ENCODE measurements at places on chromosomes 1 and 21.
A peak's percentile ranks its signal among the peaks of the same experiment; 100 is the strongest.

DNA sequence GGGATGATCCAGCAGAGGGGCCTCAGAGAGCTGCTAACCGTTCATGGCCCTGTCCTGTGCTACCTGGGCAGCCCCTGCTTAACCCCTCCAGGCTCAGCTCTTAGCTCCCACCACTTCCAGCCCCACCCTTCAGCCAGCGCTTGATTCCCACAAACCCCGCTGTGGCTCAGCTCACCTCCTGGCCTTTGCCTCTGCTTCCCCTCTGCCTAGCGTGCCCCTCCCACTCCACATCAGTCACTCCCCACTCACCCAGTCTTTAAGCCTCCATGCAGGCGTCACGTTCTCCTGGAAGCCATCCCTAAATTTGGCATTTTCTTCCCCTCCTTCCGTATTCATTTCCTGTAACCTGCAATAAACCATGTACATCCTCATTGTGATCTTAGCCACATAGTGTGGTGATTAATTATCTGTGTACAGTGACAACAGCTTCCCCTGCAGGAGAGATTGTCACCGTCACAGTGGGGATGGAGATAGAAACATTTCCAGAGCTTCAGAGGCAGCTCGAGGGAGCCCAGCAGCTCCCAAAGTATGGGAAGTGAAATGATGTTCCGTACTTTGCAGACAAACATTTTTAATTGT, 65.5 kb downstream of the EPHB2 start:
- DNase-seq: no peak

DNA sequence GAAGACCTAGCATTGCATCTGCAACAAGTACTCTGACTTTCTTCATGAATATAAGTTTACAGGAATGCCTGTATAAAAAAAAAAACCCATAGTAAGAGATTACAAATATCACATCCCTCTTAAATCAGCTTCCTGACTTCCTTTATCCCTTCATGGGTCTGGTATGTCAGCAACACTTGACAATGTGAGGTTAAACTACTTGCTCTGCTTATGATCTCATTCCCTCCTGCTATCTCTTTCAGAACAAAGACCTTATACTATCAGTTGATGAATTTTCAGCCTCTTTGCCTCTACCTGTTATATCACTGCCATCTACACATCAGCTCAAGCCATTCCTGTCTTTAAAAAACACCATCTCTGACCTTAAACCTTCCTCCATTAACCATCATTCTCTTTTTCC, 130.9 kb upstream of the SAMSN1 start:
- DNase-seq: no peak

DNA sequence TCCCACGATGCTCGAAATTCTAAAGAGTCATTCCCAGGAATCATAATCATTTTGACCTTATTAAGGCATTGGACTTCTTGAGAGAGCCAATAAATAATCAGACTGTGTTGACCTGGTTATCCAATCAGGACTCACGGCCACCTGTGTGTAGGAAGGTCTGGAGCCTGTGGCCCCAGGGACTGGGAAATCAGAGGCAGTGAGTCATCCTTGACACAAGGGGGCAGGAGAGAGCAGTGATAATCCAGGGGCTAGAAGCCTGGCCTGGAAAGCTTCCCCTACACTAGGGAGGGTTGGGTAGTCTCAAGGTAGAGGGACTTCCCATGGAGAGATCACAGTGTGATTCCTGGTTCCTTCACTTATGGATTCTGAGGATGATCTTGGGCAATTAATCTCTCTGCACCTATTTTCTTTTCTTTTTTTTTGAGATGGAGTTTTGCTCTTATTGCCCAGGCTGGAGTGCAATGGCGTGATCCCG, 4.7 kb downstream of the MR1 start:
- no peak for DNase-seq

- DNase-seq: no peak
Observed at GRCh38 chr1:234313171-234313570, 60.1 kb upstream of the COA6 start.

DNA sequence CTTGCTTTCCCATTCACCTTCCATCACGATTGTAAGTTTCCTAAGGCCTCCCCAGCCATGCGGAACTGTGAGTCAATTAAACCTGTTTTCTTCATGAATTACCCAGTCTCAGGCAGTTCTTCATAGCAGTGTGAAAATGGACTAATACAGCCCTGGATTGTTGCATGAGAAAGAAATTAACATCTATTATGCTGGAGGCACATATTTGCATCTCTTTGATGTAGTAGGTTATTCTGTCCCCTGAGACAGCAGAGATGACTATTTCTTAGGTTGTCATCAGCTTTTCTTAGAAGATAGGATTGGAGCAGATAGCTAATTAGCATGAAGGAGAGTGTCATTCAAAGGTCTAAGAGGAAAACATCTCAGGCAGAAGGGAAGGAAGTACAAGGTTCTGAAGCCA, 166.2 kb downstream of the OMA1 start:
- no peak for DNase-seq

GRCh38 chr1:180247061-180247460, 17.0 kb downstream of the LHX4 start:
- DNase-seq: no peak

GRCh38 chr1:233675893-233676292, 62.0 kb downstream of the KCNK1 start:
- DNase-seq: no peak

GRCh38 chr1:41353744-41354143, 7.5 kb upstream of the FOXO6 start:
- peak; percentile 15 for DNase-seq

- DNase-seq: peak; percentile 49
Observed at GRCh38 chr21:45499970-45500577, 42.2 kb downstream of the SLC19A1 start.

- no peak for DNase-seq
Observed at GRCh38 chr1:171422511-171422910, 62.8 kb upstream of the PRRC2C start.

DNA sequence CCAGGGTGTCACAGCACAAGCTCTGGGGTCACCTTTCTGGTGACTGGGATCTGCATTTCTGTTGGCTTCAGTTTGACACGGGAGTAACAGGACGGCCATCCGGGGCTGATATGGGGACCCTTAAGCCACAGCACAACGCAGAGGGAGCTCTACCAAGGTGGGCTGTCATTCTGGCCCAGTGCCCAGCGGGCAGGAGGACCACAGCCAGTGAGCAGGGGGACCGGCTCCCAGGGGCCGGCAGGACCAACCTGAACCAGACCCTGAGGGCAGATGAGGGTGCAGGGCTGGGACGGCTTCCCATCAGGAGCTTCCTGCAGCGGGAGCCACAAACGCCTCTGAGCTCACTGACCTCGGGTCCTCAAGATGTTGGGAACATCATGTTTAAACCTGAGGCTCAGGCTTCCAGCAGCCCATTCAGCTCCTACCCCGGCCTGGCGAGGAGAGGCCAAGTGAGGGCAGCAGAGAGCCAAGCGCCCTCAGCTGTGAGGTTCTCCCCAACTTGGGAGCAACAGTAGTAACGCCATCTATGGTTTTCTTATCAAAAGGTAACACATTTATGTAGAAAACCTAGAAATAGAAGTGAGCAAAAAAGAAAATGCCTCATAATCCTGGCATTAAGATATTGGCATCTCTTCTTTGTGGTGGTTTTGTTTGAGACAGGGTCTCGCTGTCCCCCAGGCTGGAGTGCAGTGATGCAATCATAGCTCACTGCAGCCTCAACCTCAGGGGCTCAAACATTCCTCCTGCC, 26.8 kb downstream of the TMEM201 start:
- no peak for DNase-seq

- no peak for DNase-seq
Observed at GRCh38 chr1:195909061-195909460, 699.2 kb downstream of the KCNT2 start.

DNA sequence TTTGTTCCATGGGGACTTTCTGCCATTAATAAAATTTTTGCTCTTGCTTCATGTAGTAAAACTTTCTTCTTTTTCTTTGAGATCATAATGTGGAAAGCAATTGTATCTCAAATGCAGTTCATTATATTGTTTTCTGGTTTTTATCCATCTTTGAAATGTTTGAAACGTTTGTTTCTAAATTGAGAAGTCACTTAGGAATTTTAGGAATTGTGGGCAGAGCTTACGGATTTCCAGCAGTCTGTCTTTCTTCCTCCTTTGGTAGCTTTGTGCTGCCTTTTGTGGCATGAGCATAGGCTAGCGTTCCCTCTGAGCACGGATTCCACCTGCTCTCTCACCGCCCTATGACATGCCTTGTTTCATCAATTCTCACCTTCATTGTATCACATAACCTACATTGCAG, 2.9 kb upstream of the ST6GALNAC5 start:
- no peak for DNase-seq

DNA sequence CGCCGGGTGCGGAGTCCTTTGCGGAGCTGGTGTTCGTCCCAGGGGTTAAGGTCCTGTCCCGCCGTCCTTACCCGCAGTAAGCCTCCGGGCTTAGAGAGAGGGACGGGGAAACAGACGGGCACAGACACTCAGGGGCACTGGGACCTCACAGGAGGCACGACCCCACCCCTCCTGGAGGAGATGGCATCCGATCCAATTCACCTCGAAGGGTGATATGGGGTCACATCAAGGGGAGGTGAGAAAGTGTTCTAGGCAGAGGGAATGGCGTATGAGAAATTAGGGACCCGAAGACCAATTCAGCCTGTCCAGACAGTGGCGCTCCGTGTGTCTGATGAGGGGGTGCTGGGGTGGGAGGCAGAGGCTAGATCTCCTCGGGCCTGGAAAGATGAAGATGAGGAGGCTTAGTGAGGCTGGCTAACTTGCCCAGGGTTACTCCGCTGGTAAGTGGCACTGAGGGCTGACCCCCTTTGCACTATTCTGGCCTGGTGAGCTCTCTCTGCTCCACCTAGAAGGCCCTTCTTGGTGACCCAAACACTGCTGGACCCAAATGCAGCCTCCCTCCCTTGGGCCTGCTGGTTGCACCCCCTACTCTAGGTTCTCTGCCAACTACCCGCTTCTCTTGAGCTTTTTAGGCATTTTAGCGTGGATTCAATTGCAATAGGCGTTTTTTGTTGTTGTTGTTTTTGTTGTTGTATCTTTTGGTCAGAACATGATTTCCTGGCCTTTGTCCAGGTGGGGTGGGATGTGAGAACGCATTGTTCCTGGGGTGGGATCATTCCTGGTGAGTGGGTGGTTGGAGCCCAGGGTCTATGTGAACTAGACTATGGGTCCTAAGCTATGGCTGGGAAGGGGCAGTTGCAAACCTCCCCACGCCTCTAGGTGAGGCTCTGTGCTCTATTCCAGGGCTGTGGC, 12.3 kb downstream of the BTBD19 start:
- DNase-seq: no peak

- DNase-seq: no peak
Observed at GRCh38 chr1:233512538-233512937, 101.4 kb upstream of the KCNK1 start.

DNA sequence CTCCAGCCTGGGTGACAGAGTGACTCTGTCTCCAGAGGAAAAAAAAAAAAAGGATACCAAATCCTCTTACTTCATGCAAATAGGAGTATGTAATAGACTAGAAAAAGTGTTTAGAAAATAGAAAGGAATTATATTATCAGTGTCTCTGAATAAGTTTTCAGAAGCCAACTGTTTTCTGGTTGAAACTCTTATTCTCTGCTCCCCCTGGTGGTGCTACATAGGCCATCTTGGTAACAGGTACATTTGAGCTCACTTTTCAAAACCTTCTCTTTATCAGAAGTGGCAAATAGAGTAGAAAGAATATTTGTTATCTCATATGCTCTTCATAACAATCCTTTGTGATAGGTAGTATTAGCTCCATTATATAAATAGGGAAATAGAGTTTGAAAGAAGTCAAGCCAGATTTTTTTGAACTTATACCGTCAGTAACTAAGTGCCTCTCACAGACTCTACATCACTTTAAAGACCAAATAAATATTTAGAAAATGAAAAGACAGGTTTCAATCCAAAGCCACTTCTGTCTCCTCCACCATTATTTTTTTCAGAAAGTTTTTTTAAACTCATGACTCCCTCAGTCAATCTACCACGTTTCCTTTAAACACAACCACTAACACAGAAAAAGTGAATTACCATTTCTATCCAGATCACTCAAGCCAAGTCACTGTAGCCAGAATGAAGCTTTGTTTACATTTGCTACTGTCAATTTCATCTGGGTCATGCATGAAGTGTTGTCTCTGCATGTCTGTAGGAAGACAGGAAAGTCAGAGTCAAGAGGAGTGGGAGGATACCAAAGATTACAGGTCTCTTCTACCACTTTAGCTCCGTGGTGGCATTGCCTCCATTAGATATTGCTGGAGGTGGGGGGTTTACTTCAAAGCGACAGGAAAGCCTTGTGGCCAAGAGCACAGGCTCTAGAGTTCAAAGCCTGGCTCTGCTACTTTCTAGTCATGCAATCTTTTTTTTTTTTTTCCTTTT, 45.6 kb downstream of the IL23R start:
- no peak for DNase-seq

DNA sequence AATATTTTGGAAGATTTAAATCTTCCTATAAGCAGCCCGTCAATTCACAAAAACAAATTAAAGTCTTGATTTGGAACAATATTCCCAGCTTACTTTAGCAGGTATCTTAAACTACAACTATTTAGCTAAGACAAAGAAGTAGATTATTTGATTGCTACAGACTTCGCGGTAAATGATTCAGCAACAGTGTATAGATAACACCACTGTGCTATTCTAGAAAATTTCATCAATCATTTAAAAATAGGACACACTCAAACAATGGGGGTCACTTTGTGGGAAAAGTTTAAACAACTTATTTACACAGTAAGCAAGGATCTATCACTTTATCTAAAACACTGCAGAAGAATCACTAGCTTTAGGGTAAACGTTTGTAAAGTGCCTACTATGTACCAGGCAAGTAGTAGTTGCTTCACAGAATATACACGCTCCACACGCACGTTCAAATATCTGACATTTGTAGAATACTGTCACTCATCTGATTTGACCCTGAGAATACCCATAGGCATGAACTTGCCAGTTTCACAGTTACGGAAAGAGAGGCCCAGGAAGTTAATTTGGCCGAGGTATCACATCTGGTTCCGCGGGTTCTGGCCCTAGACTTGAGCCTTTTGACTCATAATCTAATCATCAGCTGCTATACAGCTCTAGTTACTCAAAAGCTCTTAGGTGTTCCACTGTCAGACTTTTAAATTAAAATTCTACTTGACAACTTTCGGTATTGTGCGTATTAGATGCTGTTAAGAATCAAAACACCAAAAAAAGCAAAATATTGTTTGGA, 876 bp downstream of the DENND2C start:
- DNase-seq: no peak

- DNase-seq: no peak
Observed at GRCh38 chr1:60126723-60127122, 53.2 kb upstream of the C1orf87 start.

DNA sequence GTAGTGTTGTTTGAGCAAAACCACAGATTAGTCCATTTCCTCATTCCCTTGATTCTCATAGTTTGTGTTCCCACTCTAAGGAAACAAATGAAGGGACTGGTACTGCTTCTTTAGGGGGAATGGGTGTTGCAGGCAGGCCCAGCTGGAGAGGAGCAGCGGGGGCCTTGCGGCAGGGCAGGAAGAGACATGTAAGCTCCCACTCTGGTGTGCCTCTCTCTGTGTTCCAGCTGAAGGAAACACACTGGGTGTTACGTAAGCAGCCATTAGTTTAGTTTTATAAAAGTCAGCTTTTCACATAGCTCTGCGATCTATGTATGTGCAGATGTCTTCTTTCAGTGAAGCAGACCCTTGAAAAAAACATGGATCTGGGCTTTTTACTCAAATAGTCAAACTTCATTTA, 99.5 kb downstream of the CACHD1 start:
- no peak for DNase-seq

GRCh38 chr1:46673749-46674182, 2.1 kb downstream of the TEX38 start:
- no peak for DNase-seq
